ENCODE measurements at places on chromosomes 16 and 17.

- DNase-seq: no peak
Measured at GRCh38 chr17:69093279-69093789, 32.6 kb upstream of the ABCA9 start.

- peak; percentile 26 for DNase-seq
Measured at GRCh38 chr17:17547210-17547764, 44.2 kb downstream of the PEMT start.

DNA sequence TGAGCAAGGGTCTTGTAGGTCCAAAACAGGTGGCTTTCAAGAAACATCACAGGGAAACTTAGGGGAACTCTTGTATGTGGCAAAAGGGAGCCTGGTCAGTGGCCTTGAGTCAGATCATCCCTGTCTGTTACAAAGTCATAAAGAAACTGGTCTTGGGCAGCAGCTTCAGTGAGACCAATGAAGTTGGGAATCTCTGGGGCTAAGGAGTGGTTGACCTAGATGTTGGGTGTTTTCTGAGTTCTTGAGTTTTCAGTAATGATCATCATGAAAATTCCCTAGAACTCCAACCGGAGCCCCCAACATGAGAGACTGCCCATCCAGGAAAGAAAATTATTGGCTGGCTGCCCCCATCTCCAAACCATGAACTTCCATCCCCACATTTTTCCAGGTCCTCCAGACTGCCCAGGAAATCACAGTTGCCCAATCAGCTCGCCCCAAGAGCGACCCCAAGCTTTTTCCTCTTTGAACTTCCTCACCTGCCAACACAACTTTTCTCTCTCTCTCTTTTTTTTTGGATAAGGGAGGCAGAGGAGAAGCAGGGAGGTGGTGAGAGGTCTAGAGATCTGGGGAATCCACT lies 3.9 kb downstream of the CCR7 start:
- no peak for DNase-seq

- DNase-seq: peak; percentile 43
Measured at GRCh38 chr16:27366687-27367460, 35.1 kb upstream of the IL21R start.

DNA sequence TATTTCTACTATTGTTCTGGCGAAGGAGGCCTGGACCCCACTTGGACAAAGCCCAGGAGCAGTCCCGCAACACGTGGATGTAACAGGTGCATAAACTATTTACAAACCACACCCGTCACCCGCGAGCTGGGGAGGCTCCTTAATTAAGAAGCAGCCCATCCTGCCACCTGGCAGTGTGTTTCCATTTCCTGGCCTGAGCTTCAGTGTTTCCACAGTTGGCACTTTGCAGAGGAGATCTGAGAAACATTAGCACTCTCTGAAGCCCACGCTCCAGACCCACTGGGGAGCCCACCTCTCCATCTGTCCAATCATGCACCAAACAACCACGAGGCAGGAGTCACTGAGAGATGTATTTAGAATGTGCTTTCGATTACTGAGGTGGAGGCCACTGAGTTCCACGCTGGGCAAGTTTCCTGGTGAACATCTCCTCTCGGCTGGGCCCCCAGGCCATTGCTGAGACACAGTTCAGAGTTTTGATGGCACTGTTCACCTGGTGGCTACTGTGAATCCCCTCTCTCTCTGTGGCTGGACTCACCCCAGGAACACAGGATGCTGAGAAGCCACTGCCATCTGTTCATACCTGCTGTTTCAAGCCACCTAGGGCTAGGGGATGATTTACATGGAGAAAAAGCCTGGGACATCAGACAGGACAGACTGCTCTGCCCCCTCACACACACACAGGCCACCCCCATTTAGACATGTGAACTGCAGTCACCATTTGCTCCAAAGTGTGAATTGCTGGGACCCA lies 129.1 kb downstream of the AIPL1 start:
- DNase-seq: no peak

GRCh38 chr17:7323731-7324437 lies 5.3 kb downstream of the NEURL4 start:
- peak; percentile 63 for DNase-seq

DNA sequence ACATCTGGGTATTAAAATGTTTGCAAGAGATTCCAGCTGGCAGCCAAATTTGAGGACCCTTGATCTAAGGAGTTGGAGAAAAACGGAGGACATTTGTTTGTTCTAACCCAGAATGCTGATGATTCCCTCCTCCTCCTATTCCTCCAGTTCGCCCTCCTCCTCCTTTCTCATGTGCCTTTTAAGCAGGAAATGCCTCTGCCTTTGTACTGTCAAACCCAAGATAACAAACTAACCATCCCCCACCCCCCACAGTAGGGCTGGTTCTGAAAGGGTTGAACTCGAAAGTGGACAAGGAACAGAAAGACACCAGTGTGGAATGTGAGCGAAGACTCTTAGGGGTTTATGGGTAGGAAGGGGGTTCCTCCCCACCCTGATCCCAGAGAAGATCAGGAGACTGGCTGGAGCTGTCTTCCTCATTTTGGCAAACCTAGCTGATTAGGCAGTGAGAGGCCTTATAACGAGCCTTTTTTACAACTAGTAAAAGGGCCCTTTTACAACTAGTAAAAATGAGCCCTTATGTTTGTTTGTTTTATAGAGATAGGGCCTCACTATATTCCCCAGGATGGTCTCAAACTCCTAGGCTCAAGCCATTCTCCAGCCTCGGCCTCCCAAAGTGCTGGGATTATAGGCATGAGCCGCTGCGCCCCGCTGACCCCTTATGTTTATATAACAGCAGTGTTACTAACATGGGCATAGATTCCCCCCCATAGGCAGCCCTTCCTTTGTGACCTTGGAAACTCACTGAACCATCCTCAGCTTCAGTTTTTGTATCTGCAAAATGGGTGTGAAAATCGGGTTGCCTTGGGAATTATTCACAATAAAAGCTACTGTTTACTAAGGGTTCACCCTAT lies 975 bp downstream of the CHD9 start:
- DNase-seq: peak; percentile 58

DNA sequence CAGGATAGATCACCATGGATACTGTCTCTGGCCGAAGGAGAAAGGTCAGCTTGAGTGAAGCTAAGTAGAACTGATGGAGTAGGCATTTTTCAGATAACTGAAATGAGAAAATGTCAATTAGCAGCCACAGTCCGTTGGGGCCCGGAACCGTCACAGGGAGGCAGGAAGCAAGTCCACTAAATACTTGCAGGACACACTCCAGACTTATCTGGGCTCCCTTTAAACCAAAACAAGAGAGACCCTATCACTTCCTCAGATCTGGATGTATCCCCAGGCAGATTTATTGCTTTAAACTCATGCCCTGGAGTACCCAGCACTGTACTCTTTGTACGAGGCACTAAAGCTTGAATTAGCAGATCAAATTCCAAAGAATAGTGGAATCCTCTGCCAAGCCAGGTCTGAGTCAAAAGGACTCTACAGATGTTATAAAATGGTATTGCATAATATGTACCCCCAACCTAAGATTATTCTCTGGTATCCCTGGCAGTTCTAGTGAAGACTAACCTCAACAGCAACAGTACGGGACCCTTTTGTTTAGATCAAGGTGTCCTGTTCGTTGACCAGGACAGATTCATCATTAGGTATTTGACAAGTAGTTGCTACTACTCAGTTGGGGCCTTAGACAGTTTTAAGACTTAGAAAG lies 8.1 kb downstream of the ZP2 start:
- no peak for DNase-seq

DNA sequence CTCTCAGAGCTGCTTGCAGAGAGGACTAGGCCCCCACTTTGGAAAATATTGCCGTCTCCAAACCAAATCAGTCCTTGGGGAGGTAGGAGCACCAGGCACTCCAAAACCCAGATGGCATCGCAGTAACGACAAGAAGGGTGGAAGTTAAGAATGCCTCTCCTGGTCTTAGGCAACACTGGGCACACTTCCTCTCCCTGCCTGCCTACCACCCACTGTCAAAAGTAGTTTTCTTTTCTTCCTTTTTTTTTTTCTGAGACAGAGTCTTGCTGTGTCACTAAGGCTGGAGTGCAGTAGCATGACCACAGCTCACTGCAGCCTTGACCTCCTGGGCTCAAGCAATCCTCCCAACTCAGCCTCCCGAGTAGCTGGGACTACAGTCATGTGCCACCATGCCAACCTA lies 47.2 kb downstream of the SRL start:
- DNase-seq: no peak

DNA sequence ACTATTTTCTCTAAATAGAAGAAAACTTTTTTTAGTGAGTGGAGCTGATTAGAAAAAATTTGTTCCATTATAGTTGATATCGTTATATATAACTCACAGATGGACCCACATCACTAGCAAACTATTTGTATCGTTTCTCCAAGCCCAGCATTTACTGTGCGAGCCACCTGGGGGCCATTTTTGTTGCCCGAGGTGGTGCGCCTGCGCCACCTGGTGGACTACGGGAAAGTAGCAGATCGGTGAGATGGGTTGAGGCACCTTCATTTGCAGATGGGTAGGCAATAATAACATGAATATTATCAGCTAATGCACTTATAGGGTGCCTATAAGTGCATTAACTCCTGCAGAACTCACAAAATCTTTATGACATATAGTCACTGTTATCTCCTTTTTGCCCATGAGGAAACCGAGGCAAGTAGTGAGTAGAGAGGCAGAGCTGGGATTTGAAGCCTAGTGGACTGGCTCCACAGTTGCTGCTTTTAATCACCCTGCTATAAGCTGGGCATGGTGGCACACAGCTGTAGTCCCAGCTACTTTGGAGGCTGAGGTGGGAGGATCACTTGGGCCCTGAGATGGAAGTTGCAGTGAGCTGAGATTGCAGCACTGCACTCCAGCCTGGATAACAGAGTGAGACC lies 23.2 kb upstream of the NTN1 start:
- DNase-seq: peak; percentile 65

GRCh38 chr16:55285586-55285985 lies 38.4 kb upstream of the IRX6 start:
- DNase-seq: no peak

DNA sequence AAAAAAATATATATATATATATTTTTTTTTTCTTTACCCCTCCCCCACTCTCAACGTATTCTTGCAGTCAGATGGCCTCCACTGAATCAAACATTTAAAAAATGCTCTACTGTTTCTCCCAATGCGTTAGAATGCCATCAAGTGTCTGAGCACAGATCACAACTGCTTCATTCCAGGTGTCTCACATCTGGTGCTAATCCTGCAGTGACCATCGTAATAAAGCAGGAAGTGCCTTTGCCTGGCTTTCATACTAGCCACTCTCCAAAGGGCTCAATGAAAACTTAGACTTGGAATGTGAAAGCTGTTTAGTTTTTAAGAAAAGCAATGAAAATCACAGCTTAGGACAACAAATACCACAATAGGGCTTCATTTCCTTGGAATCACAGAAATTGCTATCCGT lies 37.2 kb downstream of the SKAP1 start:
- DNase-seq: no peak

GRCh38 chr16:10897134-10897533 lies 20.1 kb downstream of the CIITA start:
- no peak for DNase-seq

- no peak for DNase-seq
Measured at GRCh38 chr17:36665417-36665816, 64.0 kb downstream of the MRM1 start.

- DNase-seq: no peak
Measured at GRCh38 chr17:57864273-57864672, 14.4 kb upstream of the MRPS23 start.

- DNase-seq: no peak
Measured at GRCh38 chr17:73802314-73802713, 158.1 kb upstream of the SDK2 start.
